ENCODE measurements at places on chromosomes 2 and 18.

GRCh38 chr2:45218931-45219339 lies 209.7 kb upstream of the SIX2 start:
- peak; percentile 48 for DNase-seq

DNA sequence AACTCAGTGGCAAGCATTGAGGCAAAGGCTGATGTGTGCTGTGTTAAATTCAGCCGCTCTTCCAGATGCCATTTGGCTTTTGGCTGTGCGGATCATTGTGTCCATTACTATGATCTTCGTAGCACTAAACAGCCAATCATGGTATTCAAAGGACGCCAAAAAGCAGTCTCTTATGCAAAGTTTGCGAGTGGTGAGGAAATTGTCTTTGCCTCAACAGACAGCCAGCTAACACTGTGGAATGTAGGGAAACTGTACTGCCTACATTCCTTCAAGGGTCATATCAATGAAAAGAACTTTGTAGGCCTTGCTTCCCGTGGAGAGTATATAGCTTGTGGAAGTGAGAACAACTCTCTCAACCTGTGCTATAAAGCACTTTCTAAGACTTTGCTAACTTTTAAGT lies 195.5 kb upstream of the RAB12 start:
- DNase-seq = no peak

DNA sequence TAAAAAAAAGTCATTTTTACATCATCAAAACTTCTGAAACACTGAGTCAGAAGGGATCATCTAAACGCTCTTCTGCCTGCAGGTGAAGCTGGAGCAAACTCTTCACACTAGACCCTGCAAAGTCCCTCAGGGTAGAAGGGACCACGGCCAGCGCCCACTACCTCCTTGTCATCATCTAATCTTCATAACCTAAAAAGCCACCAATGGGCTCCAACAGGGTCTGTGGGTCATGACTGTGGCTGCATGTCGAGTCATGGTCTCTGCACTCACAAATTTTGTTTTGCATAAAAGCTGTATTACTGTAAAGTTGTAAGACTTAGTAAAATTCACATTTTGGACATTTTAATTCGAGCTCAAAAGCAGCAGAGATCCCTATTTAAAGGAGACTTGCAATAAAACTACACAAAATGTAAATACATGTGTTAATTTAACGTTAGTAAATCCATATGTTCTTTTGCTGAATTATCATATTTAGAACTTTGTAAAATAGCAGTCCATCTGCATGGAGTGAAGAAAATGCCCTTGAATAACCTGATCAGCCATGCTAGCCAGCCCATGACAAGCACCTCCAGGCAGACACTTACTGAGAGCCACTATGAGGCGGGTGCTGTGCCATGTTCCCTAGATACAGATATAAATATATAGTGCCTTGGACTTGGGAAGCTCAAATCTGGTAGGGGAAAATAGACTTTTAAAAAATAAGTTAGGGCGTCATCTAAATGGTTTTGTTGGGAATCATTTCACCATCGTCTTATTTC lies 437.2 kb upstream of the LYPD1 start:
- DNase-seq = no peak

GRCh38 chr2:11264007-11264406 lies 80.4 kb downstream of the ROCK2 start:
- DNase-seq = no peak

- DNase-seq = no peak
Observed at GRCh38 chr2:33166287-33166881, 219.6 kb downstream of the LTBP1 start.

GRCh38 chr2:234677758-234678538 lies 181.1 kb upstream of the ARL4C start:
- DNase-seq = peak; percentile 79

DNA sequence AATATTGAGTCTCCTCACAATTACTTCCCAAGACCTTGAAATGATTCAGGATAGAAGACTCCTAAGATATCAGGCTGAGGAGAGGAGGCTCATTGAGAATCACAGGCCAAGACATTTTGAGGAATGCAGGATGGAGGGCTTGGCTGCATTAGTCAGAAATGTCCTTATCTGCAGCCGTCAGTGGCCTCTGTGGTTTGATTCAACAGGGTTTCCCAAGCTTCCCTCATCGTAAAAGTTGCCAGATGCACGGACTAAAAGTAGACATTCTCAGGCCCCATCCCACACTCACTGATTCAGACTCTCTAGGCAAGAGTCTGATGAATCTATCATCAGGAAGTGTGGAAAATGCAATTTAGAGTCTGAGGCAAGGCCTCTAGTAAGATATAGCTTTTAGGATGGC lies 34.0 kb upstream of the TMEM178A start:
- DNase-seq = peak; percentile 90

DNA sequence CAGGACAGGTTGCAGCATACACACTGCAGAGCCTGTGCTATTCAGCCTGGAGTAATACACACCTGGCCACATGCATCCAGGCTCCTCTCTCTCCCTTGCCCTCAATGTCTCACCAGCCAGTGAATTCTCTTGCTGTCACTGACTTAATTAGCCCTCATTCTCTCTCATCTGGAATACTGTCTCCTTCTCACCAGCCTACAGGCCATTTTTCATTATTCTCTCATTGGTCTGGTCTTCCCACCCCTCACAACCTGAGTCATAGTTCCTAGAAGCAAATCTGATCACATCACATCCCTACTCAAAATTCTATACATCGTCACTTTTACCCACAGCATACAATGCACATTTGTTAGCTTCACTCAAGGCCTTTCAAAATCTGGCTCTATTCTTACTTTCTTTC lies 333.1 kb downstream of the PIK3C3 start:
- no peak for DNase-seq

- DNase-seq = no peak
Observed at GRCh38 chr2:177029901-177030300, 182.7 kb upstream of the HNRNPA3 start.

GRCh38 chr2:29065068-29065811 lies 9.1 kb downstream of the PCARE start:
- peak; percentile 39 for DNase-seq

DNA sequence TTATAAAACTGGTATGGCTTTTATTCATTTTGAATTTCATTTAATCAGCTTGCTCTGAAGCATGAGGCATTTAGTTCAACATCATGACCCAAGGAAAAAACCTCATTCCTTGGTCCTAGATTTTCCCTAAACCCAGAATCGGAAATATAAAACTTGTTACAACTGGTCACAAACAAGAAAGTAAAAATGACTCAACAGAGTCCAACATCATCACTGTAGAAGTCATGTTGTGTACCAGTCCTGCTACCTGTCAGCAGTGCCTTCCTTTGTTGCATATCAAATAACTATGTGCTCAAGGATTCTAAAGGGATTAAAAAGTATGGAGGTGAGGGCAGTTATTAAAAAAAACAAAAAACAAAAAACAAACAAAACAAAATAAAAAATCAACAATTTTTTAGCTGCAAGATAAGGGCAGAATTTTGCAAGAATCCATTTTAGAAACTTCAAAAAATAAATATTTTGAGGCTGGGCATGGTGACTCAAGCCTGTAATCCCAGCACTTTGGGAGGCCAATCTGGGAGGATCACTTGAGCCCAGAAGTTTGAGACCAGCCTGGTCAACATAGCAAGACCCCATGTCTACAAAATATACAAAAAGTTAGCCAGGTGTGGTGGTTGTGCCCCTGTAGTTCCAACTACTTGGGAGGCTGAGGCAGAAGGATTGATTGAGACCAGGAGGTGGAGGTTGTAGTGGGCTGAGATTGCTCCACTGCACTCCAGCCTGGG lies 18.4 kb downstream of the NCKAP1 start:
- DNase-seq = peak; percentile 96

DNA sequence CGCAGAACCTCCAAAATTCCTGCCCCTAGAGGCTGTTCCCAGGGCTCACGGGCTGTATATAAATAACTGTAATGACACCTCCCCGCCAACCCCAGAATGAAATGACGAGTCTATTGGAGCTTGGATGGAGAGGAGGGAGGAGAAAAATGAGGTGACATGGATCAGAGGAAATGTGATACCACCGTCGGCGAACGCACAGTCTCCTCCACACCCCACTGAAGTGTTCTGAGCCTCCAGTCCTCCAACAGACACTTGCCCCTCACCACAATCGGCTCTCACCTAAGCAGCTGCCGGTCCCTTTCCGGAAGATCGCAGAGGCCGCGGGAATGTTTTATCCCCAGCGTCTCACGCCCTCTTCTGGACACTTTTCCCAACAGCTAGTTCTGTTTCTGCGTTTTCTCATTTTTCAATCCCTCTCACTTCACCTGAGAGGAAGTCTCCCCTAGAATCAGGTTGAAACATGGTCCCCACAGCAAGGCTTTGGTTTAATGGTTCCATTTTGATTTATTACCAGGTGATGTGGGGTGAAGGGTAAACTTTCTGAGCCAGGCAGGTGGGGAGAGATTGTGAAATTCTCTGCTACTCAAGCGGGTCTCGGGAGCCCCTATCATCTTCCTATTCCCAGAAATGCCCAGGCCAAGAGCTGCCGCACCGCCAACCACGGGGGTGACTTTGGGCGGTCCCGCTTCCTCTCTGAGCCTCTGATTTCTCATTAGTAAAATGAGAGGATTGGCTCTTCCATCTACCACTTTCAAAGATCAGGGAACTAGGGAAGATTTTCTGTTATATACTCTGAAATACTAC lies 9.1 kb upstream of the MYO5B start:
- DNase-seq = peak; percentile 45

DNA sequence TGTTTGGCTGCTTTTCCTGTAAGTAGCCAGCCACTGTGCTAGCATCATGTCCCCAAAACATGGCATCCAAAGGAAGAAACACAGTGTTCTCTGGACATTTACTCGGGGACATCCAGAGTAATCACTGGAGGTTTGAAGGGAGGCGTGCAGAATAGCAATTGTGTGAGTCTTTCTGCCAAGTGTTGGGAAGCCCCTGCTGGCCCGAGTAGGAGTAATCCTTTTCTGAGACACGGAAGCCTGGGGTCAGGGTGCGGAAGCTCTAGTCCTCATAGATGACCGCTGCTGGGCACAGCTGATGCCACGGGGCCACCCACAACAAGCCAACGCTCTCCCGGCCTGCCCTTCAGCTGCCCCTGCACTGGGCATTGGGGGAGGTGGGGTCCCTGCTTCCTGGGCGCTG lies 24.8 kb upstream of the HDAC4 start:
- DNase-seq = no peak

GRCh38 chr2:28134857-28135256 lies 244.3 kb downstream of the BABAM2 start:
- no peak for DNase-seq

GRCh38 chr2:98457045-98457696 lies 12.5 kb downstream of the INPP4A start:
- DNase-seq = peak; percentile 94

- no peak for DNase-seq
Observed at GRCh38 chr2:70659551-70659950, 105.9 kb upstream of the TGFA start.

GRCh38 chr2:62698653-62699052 lies 6.9 kb upstream of the EHBP1 start:
- peak; percentile 14 for DNase-seq

DNA sequence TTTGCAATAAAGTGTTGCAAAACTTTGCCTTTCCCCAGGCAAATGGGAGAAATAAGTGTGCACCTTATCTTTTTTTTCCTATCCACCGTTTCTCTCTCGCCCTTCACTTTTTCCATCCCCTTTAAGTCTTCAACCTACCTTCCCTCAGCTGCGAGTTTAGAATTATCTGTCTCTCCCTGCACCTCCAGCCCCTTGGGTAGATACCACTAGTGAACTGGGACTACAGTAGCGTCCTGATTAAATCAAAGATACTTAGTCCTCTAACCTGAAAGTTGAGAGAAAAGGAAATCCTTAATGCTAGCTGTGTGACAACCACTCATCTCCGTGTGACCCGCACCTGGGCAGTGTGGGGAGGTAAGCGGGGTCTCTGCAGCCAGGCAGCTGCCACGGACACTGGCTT lies 16.1 kb upstream of the PPP4R1 start:
- no peak for DNase-seq

DNA sequence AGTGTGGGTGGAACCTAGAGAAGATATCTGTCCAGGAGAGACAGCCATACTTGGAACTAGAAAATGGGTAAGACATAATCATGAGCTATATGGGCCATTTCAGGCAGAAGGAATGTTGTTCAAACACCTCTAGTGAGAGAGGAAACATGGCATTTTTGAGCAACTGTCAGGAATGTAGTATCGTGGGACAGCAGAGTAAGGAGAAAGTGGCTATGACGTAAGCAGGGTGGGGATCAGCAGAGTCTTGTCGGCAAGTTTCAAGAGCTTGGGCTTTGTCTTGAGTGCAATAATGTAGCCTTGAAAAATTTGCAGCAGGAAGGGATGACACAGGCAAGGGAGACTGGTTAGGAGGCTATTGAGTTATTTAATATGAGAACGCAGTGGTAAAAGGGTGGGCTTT lies 20.4 kb downstream of the SERPINB7 start:
- peak; percentile 34 for DNase-seq

DNA sequence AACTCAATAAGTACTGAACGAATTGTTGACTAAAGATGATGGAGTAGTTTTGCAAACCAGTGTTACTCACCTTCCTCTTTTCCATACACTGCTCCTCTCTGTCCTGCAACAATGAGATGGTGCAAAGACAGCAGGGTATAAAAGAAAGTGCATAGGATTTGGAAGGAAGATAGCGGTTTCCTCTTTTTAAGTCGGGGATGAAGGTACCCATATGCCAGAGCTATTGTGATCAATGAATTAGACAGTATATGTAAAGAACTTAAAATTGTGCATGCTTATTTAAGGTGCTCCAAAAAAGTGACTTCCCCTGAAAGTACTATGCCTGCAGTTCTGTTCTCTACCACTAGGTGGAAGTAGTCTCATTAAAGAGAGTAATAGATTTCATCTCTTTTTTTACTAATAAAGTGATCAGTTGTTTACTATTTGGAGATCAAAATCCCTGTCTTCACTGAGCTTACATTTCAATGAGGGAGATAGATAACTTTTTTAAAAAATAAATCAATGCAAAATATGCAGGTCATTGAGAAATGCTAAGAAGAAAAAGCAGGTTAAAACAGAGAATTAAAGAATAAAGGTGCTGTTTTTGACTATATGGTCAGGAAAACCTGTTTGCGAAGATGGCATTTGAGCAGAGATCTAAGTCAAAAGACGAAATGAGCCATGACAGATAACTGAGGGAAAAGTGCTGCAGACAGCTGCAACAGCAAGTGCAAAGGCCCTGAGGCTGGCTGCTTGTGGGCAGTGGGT lies 339.7 kb upstream of the SLC14A2 start:
- peak; percentile 49 for DNase-seq

GRCh38 chr2:205066081-205066480 lies 520.8 kb downstream of the PARD3B start:
- DNase-seq = no peak

DNA sequence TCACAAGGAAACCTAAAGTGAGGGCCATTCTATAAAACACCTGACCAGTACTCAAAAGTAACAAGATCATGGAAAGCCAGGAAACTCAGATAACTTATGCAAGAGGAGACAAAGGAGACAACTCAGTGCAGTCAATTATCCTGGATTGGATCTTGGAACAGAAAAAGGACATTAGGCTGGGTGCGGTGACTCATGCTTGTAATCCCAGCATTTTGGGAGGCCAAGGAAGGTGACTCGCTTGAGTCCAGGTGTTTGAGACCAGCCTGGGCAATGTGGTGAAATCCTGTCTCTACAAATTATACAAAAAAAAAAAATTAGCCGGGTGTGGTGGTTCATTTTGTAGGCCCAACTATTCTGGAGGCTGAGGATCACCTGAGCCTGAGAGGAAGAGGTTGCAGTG lies 424.5 kb upstream of the SPRED2 start:
- DNase-seq = peak; percentile 22
